ENCODE measurements at places on chromosomes 12 and 14.

GRCh38 chr14:96817750-96818666, 20.8 kb downstream of the VRK1 start:
- no peak for DNase-seq

DNA sequence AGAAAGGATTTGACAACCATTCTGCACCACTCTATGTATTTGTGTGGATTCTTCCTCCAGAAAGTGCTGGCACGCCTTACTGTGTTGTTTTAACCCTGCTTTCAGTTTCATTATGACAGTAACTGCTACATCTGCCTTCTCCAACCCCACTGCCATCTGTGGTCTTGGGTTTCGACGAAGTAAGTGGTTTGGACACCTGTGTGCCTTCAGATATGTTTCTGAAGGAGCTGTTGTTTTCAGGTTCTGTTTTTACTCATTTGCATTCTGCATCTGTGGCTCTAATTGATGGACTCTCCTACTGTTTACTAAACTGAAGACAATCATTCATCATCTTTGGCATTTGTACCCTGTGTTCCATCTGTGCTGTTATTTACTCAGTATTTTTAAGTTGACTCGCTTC, 4.1 kb downstream of the TSHR start:
- DNase-seq: no peak

DNA sequence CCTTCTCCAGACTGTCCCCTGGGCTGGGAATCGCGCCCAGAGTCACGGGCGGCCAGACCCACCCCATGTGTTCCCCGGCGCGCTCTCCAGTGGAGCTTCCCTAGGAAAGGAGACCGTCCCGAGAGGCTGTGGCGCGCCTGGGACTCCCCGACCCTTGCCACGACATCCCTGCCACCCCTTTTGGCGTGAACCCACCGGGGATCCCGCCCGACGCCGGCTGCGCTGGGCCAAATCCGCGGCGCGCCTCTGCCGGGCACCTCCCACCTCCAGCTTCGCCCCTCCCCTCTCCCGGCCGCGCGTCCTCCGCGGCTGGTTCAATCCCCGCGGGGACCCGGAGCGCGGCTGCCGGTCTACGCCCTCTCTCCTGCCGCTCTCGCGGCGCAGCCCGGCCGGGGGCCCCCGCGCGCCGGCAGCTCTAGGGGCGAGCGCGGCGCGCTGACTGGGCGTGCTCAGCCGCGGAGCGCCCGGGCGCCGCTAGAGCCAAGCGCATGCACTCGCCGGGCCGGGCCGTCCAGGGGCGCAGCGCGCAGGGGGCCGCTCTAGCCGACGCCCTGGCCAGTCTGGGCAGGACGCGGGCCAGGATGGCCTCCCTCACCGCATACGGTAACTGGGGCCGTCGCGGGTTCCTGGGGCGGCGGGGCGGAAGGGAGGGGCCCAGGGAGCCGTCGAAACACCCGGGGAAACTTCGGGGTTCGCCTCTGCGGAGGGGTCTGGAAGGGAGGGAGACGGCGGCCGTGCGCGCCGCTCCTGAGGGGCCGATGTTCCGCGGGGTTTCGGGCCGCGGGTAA, 77.4 kb upstream of the ANO4 start:
- DNase-seq: no peak

GRCh38 chr12:43816168-43816567, 10.1 kb upstream of the TWF1 start:
- DNase-seq: no peak

Measured in esophagus muscularis mucosa (tissue), 4 donors.